Mesenchymal stem cell (in vitro differentiated cells and primary cell): ENCODE measurements at places on chromosomes 4 and X.
A peak's percentile ranks its signal among the peaks of the same experiment; 100 is the strongest.

DNA sequence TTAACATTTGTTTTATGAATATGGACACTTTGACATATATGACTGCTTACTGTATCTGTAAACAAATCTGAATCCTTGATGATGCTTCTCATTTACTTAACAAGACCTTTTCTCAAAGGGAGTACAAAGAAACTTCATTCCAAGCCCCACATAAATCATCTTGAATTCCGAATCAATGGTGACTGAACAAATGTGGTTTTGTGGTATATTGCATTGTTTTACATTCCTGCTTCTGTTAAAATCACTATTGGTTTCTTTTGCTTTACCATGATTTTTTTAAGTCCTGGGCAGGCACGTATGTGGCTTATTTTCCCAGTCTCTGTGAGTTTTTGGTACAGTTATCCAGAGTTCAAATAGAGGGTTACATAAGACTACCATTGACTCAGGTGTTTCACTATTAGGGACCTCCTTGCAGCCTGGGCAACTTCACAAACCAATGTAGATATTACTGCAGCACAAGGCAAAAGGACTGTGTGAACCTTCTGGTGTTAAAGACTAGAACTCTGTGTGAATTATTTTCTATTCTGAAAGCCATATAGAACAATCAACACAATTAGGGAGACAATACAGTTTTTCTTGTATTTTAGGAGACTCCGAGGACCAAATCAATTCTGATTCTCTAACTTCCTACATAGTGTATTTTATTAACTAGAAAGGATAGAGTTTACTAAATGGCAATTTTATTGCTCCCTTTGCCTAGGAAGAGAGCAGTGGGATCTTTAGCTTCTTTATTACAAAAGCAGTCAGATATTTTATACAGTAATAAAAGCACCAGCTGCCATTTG, 196.4 kb downstream of the GALNTL6 start:
- no peak for DNase-seq
- no peak overlapping the region for H3K27ac ChIP-seq
- H3K4me1 ChIP-seq: no peaks in the 10 kb centered on the region

GRCh38 chrX:146614663-146615478, 194.7 kb upstream of the CXorf51B start:
- H3K36me3 ChIP-seq: no peaks in the 10 kb centered on the region
- no peak for DNase-seq
- no peaks in the 10 kb centered on the region for H3K4me1 ChIP-seq
- no peak overlapping the region for H3K27ac ChIP-seq

DNA sequence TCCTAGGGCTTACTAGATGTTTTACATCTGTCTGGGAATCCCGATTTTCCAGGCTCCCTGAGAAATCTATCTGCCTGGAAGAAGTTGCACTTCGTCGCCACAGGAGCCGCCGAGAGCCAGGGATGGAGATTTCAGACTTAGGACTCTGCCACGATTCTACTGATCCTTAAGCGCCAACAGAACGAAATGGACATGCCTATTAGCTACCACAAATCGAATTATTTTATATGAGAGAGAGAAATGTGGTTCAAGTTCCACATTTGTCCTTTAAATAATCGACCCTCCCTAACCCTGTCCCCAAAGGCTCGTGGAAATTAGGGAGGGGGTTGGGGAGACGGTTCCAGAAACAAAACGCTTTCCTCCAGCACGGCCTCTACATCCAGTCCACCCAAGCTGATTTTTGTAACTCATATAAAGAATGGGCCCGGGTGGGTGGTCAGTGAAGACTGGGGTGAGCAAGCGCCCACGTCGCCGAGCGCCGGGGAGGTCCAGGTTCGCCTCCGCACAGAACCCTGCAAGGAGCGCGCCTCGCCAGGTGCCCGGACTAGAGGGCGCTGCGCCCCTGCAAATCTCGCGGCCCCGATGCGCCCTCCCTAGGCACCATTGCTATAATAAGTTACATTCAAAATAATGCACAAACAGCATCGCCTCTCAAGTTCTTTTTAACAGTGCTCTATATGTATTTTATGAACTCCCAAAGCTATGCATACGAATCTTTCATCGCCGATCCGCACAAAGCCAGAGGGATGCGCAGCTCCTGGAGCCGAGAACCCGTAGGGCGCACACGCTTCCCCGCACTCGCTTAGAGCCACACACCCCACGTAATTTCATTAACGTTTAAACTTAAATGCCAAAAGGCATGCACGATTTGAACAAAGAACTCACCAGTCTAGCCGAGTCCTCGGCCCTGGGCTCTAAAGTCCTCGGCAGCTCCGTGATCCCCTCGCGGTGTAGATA, 2.1 kb upstream of the FAT1 start:
- H3K36me3 ChIP-seq: no peaks in the 10 kb centered on the region
- H3K4me3 ChIP-seq: peak overlapping the region; percentile 89
- DNase-seq: peak; percentile 89
- H3K4me1 ChIP-seq: peaks cover 4% of the 10 kb centered on the region

GRCh38 chr4:13534344-13535063, 9.8 kb downstream of the NKX3-2 start:
- no peak for DNase-seq
- no peak overlapping the region for H3K4me3 ChIP-seq
- no peaks in the 10 kb centered on the region for H3K36me3 ChIP-seq
- H3K27ac ChIP-seq: no peak overlapping the region
- H3K27me3 ChIP-seq: peaks cover 99% of the 10 kb centered on the region
- peaks cover 9% of the 10 kb centered on the region for H3K4me1 ChIP-seq

- DNase-seq: no peak
- no peak overlapping the region for H3K27ac ChIP-seq
- H3K27me3 ChIP-seq: peaks cover 21% of the 10 kb centered on the region
- H3K4me3 ChIP-seq: no peak overlapping the region
- H3K4me1 ChIP-seq: no peaks in the 10 kb centered on the region
Measured at GRCh38 chr4:77117721-77118120, 39.3 kb upstream of the CCNG2 start.

- H3K27ac ChIP-seq: no peak overlapping the region
- no peaks in the 10 kb centered on the region for H3K4me1 ChIP-seq
- no peak for DNase-seq
- H3K4me3 ChIP-seq: no peak overlapping the region
Measured at GRCh38 chr4:83875437-83875836, 339.5 kb downstream of the GPAT3 start.

GRCh38 chr4:7410446-7410845, 24.3 kb downstream of the PSAPL1 start:
- peaks cover 8% of the 10 kb centered on the region for H3K4me1 ChIP-seq
- H3K27ac ChIP-seq: no peak overlapping the region
- DNase-seq: peak; percentile 67
- H3K36me3 ChIP-seq: no peaks in the 10 kb centered on the region
- peaks cover 15% of the 10 kb centered on the region for H3K27me3 ChIP-seq

DNA sequence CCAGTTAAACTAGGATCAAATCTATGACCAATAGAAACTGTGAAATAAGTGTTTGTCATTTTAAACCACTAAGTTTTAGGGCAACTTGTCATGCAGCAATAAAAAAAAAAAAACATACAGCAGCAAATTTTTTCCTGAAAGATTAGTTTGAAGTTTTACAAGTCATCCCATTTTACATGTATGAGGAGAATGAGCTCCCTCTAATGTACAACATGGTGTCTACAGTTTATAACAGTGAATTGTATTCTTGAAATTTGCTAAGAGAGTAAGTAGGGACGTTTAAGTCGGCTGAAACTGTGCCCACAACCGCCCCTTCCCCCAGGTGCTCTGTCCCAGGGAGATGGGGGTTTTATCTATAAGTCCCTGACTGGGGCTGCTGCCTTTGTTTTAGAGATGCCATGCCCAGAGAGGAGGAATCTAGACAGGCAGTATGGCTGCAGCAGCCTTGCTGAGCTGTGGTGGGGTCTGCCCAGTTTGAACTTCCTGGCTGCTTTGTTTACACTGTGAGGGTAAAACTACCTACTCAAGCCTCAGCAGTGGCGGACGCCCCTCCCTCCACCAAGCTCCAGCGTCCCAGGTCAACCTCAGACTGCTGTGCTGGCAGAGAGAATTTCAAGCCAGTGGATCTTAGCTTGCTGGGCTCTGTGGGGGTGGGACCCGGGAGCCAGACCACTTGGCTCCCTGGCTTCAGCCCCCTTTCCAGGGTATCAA, 499.3 kb upstream of the CT83 start:
- H3K36me3 ChIP-seq: no peaks in the 10 kb centered on the region
- H3K4me3 ChIP-seq: no peak overlapping the region
- no peak overlapping the region for H3K27ac ChIP-seq
- DNase-seq: no peak
- no peaks in the 10 kb centered on the region for H3K4me1 ChIP-seq

GRCh38 chr4:5881340-5881739, 11.5 kb downstream of the CRMP1 start:
- no peak for DNase-seq
- no peak overlapping the region for H3K4me3 ChIP-seq
- H3K27me3 ChIP-seq: peaks cover 58% of the 10 kb centered on the region

GRCh38 chrX:97790850-97791249, 907.1 kb downstream of the RPA4 start:
- H3K27me3 ChIP-seq: no peaks in the 10 kb centered on the region
- H3K4me1 ChIP-seq: no peaks in the 10 kb centered on the region
- H3K36me3 ChIP-seq: no peaks in the 10 kb centered on the region
- H3K27ac ChIP-seq: no peak overlapping the region

DNA sequence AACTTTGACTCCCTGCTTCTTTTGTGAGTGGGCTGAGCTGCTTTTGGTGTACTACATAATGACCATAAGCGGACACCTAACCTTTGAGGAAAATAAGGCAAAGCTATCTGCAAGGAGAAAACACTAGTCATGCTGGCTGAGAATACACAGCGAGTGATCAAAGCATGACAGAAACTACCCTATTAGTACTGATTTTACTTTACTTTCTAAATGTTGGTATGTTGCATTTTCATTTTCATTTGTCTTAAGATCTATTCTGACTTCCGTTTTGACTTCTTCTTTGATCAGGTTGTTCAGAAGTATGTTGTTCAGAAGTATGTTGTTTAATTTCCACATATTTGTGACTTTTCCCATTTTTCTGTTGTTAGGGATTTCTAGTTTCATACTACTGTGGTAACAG, 361.1 kb downstream of the TRAM1L1 start:
- H3K36me3 ChIP-seq: no peaks in the 10 kb centered on the region
- H3K27ac ChIP-seq: no peak overlapping the region
- H3K4me1 ChIP-seq: no peaks in the 10 kb centered on the region
- no peaks in the 10 kb centered on the region for H3K27me3 ChIP-seq
- no peak for DNase-seq
- no peak overlapping the region for H3K4me3 ChIP-seq

DNA sequence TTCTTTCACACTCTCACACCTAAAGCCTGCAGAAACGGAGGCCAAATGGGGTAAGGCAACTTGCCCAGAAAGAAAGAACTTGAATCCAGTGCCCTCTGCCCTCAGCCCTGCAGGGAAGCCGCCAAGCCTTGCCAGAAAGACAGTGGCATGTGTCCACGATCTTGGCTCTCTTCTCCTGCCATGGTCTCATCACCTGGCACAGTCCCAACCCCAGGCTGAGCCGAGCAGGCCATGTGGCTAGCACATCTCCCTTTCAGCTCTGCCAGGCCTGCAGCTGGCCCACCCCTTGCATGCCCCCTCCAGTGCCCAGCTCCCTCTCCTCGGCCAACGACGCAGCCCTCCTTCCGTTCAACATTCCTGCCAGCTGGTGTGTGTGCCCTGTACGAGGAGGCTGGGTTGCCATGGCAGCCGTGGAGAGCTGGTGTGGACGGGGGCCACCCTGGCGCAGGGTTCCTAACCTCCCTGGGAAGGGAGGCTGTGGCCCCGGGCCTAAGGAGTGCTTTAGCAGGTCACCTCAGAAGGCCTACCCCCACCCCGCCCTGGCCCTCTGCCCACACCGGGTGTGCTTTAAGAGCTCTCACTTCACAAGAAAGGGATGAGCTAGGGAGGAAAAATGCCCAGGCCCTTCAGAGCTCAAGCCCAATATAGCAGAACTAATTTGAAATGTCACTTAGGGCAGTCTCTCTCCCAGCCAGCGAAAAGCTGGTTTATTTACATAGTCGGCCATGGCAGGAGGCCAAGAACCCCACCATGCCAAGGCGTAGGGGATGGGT, 73.0 kb upstream of the PJA1 start:
- H3K4me1 ChIP-seq: no peaks in the 10 kb centered on the region
- no peak overlapping the region for H3K4me3 ChIP-seq
- H3K27ac ChIP-seq: no peak overlapping the region
- peaks cover 62% of the 10 kb centered on the region for H3K27me3 ChIP-seq
- no peak for DNase-seq

GRCh38 chr4:2367626-2368025, 50.8 kb downstream of the ZFYVE28 start:
- H3K4me1 ChIP-seq: peaks cover 18% of the 10 kb centered on the region
- H3K4me3 ChIP-seq: no peak overlapping the region
- H3K27ac ChIP-seq: no peak overlapping the region
- no peak for DNase-seq
- H3K27me3 ChIP-seq: no peaks in the 10 kb centered on the region

- DNase-seq: no peak
- H3K4me1 ChIP-seq: no peaks in the 10 kb centered on the region
- H3K4me3 ChIP-seq: no peak overlapping the region
- H3K36me3 ChIP-seq: peaks cover 85% of the 10 kb centered on the region
Measured at GRCh38 chr4:15515106-15515505, 45.4 kb downstream of the CC2D2A start.

DNA sequence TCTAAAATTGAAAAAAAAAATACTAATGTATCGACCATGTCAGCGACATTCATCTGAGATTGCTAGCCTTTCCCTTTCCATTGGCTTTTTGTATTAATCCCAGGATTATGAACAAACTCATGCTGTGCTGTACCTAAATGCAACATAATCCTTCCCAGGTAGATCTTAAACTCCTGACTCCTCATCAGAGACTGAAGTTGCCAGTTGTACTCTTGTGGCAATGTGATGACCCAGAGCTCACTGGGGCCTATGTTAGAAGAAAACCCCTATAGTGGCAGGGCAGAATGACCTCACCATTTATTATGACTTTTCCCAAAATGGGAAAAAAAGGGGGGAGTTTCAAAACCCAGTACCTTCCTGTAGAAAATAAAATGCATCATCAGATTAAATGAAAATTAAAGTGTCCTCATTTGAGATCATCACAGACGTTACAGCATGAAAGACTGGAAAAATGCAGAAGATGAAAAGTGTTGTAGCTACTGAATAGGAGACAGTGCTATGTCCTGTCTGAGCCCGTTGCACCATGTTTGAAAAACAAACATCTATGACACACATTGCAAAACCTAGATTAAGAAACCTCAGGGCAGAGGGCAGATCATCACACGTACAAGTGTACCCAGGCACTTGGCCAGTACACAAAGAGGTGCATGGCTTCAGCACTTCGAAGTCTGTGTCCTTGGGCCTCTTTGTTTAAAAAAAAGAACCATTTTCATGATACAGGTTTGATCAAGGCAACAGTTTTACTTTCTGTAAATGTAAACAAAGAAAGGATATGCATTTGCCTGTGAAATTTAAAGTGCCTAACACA, 6.8 kb upstream of the ACSL4 start:
- H3K36me3 ChIP-seq: no peaks in the 10 kb centered on the region
- H3K4me3 ChIP-seq: no peak overlapping the region
- DNase-seq: peak; percentile 85
- no peak overlapping the region for H3K27ac ChIP-seq

- DNase-seq: no peak
- H3K27me3 ChIP-seq: no peaks in the 10 kb centered on the region
- H3K36me3 ChIP-seq: no peaks in the 10 kb centered on the region
- no peak overlapping the region for H3K4me3 ChIP-seq
- H3K4me1 ChIP-seq: peaks cover 6% of the 10 kb centered on the region
Measured at GRCh38 chr4:183183906-183184535, 85.0 kb downstream of the WWC2 start.

- DNase-seq: no peak
- H3K27ac ChIP-seq: no peak overlapping the region
- H3K27me3 ChIP-seq: no peaks in the 10 kb centered on the region
Measured at GRCh38 chr4:87179751-87180150, 40.7 kb downstream of the KLHL8 start.

- no peak overlapping the region for H3K27ac ChIP-seq
- peaks cover 12% of the 10 kb centered on the region for H3K36me3 ChIP-seq
- H3K27me3 ChIP-seq: no peaks in the 10 kb centered on the region
- H3K4me1 ChIP-seq: peaks cover 17% of the 10 kb centered on the region
- H3K4me3 ChIP-seq: no peak overlapping the region
Measured at GRCh38 chr4:38132843-38133662, 172.9 kb downstream of the PTTG2 start.
